ENCODE measurements at places on chromosomes 1 and 21.
A peak's percentile ranks its signal among the peaks of the same experiment; 100 is the strongest.

DNA sequence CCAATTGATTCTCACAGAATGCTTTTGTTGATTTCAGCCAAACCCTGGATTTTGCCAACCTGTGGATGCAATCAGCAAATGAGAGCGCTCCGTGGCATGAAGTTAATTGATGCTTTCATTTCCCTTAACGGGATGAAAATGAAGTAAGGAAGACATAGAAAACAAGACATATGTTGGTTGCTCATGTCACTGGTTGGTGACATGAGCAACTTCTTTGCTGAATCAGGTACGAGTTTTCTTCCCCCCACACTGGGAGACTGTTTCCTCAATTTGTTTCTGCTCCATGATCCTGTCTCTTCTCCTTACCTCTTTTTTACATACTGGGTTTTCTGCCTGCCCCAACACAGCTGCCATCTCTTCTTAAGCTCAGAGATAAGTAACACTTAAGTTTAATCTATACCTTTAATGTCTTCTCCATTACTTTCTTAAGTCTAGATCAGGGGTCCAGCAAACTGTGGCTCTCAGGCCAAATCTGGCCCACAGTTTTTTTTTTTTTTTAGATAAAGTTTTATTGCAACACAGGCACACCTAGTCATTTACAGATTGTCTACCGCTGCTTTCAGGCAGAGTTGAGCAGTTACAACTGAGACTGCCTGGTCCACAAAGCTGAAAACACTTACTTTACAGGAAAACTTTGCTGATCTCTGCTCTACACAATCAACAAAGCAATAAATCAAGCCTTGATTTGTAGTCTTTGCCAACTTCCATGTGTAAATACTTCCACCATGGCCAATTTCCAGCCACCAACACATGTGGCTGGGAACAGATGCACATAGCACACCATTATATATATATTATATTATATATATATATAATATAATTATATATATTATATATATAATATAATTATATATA is 13.3 kb downstream of the GPR157 start:
- no peak for DNase-seq

DNA sequence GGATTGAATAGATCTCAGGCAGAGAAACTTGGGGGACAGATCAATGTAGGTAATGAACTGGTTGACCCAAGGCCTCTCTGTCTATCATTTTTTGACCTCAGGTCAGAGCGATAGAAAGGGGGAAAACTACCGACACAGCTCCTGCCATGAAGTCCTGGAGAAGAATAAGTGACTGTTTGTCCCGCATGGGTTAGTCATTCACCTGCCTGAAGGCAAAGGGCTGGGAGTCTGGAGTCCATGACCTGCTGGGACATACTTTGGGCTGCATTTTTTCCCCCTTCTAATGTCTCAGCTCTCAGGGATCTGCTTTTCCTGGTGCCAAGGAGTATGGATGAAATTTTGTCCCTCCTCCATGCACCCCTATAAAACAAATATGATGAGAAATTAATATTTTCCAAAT is 1.6 kb upstream of the ROR1 start:
- no peak for DNase-seq

DNA sequence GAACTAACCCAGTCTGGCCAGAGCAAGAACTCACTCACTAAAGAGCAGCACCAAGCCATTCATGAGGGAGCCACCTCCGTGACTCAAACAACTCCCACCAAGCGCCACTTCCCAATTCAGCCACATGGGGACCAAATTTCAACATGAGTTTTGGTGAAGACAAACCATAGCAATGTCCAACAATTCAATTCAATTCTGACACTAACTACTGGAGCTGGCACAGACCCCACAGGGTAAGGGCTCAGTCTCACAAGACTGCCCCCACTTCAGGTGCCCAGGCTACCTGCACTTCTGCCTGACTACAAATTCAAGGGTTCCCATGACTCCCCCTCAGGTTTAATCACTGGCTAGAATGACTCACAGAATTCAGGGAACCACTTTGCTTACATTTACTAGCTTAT is 48.8 kb upstream of the RAP1A start:
- DNase-seq: peak; percentile 72

GRCh38 chr1:64744492-64745180 is at the start of gene RAVER2:
TSS of gene RAVER2 (plus strand) at chr1:64745075. CDS start at chr1:64745173, 98 bp downstream.
- DNase-seq: peak; percentile 58

- no peak for DNase-seq
Observed at GRCh38 chr1:9596415-9597123, 7.9 kb downstream of the TMEM201 start.

DNA sequence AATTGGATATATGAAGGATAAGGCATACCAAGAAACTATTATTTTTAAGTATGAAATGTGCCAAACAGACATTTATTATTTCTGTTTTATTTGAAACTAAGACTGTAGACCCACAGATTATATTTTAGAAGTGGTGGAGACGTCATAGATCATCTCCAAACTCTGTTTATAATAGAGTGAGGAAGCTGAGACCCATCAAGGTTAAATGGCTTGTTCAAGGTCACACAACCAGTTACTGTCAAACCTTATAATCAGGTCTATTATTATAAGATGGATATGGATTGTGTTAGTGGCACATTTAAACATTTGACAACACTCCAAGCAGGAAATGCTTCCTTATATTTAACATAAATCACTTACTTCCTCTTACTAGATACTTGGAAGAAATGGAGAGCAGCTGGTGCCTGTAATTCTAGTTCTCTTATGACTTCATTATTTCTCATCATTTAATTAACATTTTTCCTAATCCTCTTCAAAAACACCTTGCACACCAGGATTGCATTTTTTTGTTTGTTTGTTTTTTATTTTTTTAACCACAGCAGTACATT is 117.0 kb downstream of the NEK7 start:
- DNase-seq: no peak

GRCh38 chr1:53015508-53015860 is 46.5 kb upstream of the PODN start:
- no peak for DNase-seq

DNA sequence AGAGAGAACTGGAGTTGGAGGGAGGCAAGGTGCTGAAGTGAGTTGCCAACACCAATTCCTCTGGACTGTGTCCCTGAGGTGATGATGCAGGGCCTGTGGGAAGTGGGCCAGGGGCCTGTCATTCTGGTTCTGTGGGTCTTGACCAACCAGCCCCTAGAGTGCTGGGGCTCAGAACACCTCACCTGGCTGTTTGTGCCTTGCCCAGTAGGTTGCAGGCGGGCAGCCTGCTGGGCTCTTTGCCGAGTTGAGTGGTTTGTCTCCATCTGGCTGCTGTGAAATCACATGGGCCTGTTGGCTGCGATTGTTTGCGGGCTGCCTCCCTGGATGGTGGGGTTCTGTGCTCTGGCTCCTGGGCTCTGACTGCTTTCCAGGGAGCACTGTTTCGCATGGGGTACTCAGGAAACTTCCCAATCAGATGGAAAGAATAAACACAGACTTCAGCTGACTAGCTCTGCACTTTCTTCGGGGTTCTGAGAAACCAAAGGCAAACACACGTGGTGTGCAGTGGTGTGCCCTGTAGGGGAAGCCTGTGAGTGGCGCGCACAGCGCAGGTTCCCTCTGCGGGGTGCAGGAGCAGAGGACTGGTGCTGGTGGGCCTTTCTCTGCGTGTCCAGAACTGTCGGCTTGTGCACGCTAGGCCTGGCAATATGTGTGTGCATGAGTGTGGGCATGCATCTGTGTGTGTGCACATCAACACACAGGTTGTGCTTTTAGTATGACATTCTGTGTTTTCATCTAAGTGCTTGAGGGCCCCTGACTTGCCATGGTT is 95.1 kb downstream of the RHOU start:
- no peak for DNase-seq

DNA sequence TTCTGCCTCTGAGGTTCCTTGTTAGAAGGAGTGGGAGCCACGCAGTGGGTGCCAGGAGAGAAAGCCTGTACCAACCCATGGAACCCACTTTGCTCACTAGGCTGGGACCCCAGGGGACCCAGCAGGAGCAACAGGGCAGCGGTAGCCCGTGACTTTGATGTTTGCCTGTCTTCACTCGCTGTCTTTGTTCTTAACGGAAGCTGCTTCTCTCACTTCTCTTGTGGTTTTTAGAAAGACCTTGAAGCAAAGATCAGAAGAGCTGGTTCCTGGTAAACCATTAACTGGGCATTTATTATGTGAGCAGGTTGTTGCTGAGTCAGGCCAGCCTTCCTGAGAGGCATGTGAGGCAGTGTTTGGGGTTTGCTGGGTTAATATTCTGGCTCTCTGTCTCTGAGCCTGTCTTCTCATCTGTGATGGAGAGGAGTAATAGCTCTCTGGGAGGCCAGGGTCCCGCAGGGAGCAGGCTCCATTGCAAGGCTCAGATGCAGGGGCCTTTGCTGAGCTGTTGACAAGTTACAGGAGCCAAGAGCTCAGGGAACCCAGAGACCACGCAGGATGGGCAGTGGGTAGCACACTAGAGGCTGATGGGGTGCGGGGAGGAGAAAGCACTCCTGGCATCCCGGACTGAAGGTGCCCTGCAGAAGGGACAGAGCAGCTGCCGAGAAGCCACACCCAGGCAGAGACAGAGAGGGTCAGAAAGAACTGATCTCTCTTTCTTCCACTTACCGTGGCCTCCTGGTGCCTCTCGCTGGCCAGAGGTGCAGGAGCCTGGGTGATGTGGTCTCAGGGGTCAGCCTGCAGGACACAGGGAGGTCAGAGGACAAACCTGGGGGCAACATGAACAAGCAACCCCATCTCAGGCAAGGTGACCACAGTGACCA is 367.5 kb upstream of the C1orf174 start:
- DNase-seq: no peak

- no peak for DNase-seq
Observed at GRCh38 chr1:175822580-175822979, 79.2 kb upstream of the TNR start.

- no peak for DNase-seq
Observed at GRCh38 chr1:72433591-72433990, 151.3 kb upstream of the NEGR1 start.

DNA sequence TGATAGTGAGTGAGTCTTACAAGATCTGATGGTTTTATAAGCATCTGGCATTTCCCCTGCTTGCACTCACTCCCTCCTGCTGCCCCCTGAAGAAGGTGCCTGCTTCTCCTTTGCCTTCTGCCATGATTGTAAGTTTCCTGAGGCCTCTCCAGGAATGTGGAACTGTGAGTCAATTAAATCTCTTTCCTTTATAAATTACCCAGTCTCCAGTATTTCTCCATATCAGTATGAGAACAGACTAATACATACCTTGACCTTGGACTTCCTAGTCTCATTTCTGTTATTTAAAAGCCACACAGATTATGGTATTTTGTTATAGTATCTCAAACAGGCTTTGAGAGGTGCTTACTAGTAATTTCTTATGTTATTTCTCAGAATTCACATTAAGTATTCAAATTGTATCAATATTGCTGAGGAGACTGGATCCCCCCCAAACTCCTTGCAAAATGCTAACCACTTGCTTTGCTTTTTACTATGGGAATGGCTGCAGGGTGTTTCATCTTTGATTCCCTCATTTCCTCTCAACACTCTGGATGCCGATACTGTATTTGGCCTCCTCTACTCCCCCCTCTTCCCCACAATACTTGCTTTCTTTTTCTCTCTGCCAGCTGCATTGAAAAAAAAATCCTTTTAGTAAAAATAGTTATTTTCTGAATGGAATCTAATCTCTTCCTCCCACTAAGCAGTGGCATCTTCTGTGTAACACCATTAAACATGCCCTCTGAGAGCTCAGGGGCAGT is 96.9 kb upstream of the WLS start:
- no peak for DNase-seq

DNA sequence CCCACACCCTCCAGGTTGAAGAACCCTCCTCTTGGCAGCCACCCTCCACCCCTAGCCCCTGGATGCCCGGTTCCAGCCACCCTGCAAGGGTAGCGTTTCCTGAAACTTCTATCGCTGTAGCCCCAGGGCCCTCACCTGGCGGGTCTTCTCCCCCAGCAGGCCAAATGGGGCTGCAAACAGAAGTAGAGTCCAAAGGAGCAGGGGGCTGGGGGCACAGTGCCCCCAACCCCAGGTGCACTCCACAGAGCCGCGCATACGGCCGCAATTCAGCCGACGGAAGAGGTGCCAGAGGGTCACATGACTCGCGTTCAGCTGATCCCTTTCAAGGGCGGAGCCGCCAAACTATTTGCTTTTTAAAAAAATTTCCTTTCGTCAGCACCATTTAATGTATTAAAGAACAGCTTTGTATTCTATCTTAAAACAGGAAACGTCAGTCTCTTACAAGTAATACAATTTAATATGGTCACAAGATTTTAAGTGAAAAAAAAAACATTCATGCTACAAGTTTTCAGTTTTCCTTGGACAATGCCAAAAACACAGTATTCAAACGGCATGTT is at the start of gene GLMP:
TSS of gene GLMP (minus strand) at position 289 of the 557 bp plus-strand sequence. CDS start at position 255, 34 bp downstream.
- DNase-seq: peak; percentile 61

- no peak for DNase-seq
Observed at GRCh38 chr1:226656201-226656600, 82.9 kb downstream of the ITPKB start.

GRCh38 chr1:27139980-27140379 is 14.9 kb downstream of the SLC9A1 start:
- no peak for DNase-seq

GRCh38 chr1:57857809-57858208 is 433.9 kb upstream of the DAB1 start:
- DNase-seq: no peak

DNA sequence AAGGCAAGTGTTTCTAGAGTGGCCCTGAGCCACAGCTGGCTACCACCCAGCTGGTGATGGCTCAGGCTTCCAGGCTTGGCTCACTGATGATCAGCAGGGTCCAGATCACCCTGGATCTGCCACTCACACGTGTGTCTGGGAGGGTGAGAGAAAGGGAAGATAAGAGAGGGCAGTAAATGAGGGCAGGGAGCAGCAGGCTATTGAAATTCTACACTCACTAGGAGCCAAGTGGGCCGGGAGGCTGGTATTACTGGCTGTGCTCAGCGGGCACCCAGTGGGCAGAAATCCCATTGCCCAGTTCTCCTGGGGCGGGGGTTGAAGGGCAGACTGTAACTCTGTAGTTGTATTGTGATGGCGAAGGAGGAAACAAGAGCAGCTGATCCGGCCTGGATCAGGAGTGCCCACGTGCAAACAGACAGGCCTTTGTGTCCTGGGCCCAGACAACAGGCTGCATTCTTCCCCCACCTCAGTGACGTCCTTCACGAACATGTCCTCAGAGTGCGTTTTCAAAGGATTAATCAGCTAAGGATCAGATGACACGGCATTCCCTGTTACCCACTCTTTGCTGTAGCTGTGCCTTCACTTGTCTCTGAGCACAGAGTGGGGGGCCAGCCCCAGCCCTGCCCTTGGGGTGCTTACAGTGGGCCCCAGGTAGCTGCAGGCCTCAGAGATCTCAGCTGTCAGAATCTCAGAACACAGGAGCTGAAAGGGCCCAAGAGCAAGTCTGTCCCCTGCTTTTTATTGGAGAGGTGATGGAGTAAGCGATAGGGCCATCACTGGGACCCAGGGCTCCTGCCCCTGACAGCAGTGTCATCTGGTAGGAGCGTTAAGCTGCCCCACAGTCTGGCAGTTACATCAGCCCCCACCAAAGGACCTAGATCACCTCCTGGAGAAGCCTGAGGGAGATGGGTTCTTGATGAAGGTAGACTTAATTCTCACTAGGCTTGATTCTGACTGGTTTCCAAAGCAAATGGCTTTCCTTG is 60.5 kb downstream of the ATP1A1 start:
- DNase-seq: no peak

DNA sequence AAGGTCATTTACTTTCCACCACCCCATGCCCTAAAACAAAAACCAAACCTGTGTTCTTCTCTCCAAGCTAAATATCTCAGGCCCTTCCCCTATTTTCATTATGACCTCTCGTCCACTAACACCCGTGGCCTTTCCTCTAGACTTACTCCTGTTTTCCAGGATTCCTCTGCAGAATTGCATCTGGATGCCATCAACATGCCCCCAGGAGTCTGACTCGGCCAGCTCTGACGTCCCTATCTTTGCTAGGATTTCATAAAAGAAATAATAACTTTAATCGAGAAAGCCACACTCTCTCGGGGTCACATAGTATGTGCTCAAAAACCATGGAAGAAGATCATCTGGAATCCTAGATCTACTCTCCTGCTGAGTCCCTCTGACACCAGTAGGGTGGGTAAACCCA is 13.5 kb downstream of the FAM89A start:
- DNase-seq: no peak

Measured in activated T-cell treated with anti-CD3 and anti-CD28 coated beads, Interleukin-2, amount 50 U/mL, for 48 hours (primary cell).